ENCODE measurements at places on chromosomes 6 and 20.

- DNase-seq: no peak
Measured at GRCh38 chr6:125101631-125102030, 51.9 kb upstream of the TPD52L1 start.

- no peak for DNase-seq
Measured at GRCh38 chr20:37394543-37395409, 48.8 kb downstream of the SRC start.

GRCh38 chr6:161344626-161345025 lies 70.8 kb upstream of the AGPAT4 start:
- no peak for DNase-seq

DNA sequence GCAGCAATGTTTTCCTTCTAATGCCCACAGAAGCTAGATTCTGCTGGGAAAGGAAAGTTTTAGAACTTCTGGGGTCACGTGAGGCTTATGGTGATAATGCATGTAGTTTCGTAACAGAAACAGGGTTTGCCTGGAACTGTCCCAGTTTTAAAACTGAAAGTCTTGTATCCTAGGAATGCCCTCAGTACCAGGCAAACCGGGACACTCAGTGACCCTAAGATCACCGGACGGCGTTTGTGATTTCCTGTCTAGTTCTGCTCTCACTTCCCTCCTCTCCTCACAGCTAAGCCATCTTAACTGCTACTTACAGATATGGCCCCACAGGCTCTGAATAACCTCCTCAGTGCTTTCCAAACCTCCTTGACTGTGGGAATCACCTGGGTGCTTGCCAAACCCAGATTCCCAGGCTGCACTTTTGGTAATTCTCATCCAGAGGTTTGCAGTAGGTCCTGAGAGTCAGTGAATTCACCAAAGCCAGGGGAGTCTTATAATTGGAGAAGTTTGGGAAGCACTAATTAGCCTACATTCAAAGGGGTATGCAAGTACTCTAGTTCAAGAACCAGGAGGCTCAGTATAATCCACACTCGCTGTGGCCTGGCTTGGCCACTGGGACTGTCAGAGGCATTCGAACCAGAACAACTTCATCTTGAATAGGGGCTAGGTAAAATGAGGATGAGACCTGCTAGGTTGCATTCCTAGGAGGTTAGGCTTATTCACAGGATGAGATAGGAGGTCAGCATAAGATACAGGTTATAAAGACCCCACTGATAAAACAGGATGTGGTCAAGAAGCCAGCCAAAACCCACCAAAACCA lies 231.6 kb upstream of the MYLIP start:
- no peak for DNase-seq

GRCh38 chr6:93701526-93701925 lies 282.2 kb upstream of the EPHA7 start:
- no peak for DNase-seq

GRCh38 chr20:19070026-19070425 lies 142.4 kb upstream of the SLC24A3 start:
- no peak for DNase-seq

DNA sequence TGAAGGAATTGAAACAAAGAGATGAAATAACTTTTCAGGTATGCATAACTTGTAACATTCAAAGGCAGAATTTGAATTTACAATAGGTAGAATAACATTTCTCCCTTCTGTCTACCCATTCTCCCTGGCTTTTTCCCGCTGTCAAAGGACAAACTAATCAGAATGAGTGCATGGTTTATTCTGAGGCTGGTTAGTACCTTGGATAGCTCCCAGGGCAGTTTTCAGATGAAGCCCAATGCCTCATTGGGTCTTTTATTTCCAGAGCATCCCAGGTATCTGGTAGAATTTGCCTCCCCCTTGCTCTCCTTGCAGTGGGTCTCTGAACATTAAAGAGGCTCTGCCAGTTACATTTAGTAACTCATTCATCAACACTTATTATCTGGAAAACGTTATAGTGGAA lies 665.5 kb downstream of the BCKDHB start:
- DNase-seq: no peak

GRCh38 chr6:169724494-169725124 lies at the start of gene PHF10:
PHF10 (minus strand) TSS chr6:169724500; CDS start chr6:169723931, 569 bp downstream.
- peak; percentile 65 for DNase-seq
